ENCODE measurements at places on chromosomes 5 and 9.

- no peak for DNase-seq
Measured at GRCh38 chr9:122144836-122145591, 14.6 kb downstream of the NDUFA8 start.

DNA sequence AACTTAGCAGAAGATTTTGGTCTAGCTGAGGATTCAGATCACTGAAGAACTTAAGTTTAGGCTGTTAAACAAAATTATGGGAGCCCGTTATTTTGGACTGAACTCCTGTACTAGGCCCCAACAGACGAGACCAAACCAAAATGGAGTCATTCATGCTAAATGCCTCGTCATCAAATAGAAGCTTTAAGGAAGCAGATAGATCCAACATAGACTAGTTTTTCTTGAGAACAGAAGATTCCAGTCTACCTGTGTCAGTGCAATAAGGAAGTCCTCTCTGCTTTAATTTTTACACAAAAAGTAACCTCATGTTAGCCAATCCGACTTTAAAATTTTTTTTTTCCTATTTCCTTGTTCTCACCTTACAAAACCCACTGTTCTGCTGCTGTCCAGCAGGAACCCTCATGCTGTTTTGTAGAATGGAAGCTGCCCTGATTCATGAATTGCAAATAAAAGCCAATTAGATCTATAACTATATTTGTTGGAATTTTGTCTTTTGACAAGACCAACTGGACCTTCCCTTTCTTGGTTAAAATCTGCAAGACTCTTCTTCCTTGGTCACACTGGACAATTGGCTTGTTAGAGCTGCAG is 29.0 kb upstream of the GOLM1 start:
- no peak for DNase-seq

- no peak for DNase-seq
Measured at GRCh38 chr9:113631871-113632665, 168.5 kb downstream of the RGS3 start.

DNA sequence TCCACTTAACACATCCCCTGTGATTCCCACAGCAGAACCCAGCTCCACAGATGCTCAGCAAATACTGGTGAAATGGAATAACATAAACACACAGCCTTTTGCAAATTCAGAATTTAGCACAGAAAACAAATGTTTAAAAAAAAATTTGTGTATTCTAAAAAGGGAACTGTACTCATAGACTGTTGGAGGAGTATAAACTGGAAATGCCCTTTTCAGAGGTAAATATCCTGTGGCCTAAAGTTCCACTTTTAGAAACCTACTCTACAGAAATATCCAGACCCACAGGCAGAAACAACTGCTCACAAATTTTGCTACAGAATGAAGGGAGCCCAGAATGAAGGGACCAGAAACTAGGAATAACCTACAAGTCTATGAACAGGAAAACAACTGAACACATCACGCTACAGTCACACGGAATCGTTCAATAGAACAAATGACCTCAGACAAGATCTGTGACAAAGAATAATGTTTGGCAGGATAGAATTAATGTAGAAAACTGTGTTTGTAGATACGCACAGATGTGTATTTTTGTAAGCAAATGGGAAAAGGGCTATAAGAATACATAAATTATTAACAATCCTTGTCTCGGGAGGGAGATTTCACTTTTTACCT is 78.5 kb downstream of the SHB start:
- no peak for DNase-seq

- DNase-seq = peak; percentile 10
Measured at GRCh38 chr5:81778642-81779041, 27.7 kb upstream of the SSBP2 start.

DNA sequence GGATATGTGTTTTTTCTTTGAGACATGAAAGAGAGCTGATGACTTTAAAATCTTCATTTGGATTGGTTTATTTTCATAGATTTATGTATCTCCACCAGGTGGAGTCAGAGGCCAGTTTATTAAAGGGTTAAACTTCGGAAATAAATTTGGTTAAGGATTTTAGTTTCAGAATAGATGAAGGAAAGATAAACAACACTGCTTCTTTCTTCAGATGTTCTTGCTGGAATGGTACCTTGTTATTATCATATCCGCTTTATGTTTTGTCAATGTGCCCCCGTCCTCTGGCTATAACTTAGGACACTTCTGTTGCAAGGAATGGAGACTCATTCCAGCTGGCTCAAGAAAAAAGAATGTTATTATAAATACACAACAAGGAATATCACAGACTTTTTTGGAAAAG is 81.2 kb downstream of the ALDH1A1 start:
- DNase-seq = no peak

DNA sequence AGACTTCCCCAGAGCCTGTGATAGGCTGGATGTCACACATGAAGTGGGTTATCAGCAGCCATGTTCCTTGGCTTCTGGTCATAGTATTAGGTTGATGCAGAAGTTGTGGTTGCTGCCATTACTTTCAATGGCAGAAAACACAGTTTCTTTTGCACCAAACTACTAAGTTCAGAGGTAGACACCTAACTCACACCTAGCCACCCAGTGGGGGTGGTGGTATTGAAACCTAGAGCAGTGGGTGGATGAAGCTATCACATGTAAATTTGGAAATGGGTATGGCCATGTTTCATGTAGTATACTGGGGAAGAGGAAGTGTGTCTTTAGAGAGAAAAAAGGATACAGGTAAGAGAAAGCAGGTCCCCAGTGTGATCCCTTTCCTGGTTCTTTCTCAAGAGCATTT is 347.9 kb upstream of the SEMA6A start:
- no peak for DNase-seq

DNA sequence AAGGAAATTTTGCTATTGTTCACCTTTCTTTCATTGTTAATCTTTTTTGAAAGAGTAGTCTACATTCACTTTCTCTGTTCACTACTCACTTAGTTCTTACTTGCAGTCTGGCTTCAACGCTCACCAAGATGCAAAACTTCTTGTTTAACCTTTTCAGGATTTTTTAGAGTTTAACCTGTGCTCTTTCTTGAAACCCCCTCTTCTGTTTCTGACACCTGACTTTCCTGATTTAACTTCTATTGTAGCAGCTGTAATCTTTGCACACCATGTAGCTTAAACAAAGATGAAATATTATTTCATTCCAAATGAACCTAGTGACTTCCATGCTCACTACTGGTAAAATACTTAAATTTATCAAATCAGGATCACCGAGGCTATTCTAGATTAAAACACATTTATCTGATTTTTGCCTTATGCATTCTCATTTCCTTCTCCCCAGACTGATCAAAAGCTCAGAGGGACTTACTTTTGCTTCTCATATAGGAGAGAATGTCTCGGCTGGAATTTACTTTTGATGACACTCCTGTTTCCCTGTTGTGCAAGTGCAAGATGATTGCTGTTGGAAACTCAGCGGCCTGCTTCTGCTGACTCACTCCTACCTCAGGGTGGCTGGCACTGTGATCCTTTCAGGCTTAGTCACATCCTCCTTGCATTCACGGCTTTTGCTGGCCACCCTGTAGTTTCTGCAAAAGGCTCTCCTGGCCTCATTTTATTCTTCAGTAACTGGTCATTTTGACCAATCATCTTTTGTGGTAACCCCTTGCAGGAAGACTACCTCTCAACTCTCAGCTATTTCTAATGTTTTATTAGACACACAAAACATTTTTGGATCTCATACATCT is 109.3 kb upstream of the IFNE start:
- no peak for DNase-seq

DNA sequence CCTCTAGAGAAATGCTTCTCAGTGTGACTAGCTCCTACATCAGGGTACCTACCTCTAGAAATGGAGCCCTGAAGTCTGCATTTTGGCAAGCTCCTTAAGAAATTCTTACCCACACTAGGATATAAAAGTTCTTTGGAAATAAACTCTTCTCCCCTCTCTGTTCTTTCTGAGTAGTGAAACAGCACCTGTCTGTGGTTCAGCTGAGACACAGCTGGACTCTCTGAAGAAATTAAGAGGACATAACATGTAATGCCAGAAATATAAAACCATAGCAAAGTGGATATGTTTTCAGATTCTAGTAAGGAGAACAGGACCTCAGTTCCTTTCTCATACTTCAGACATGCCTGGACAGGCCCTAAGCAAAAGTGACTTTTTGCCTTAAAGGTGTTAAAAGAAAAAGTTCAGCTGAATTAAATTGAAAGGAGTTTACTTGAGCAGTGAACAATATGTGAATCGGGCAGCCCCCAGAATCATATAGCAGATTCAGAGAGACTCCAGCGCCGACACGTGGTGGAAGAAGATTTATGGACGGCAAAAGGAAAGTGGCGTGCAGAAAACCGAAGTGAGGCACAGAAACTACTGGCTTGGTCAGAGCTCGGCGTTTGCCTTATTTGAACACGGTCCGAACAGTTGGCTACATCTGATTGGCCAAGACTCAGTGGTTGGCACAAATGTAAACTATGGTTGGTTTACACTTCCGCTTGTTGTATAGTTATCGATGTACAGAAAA is 64.5 kb downstream of the PRKACG start:
- no peak for DNase-seq

DNA sequence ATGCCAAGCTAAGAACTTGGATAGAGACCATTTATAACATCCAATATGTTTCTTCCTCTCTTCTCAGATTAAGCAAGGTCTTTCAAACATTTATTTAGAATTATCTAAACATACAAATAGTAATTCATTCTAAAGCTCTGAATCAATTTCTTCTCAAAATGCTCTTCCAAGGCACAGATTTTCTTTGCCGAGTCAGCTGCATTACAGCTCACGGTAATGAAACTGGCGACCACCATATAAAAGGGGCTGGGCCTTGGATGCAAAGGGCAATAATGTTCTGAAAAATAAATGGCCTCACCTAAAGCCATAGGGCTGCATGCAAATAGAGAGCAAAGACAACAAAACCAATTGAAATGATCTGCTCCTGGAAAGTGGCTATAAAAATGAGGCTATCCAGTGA is 63.8 kb downstream of the MED27 start:
- DNase-seq = no peak

- no peak for DNase-seq
Measured at GRCh38 chr5:146006470-146007190, 70.3 kb downstream of the SH3RF2 start.

GRCh38 chr5:36945687-36946086 is 69.1 kb downstream of the NIPBL start:
- DNase-seq = no peak

DNA sequence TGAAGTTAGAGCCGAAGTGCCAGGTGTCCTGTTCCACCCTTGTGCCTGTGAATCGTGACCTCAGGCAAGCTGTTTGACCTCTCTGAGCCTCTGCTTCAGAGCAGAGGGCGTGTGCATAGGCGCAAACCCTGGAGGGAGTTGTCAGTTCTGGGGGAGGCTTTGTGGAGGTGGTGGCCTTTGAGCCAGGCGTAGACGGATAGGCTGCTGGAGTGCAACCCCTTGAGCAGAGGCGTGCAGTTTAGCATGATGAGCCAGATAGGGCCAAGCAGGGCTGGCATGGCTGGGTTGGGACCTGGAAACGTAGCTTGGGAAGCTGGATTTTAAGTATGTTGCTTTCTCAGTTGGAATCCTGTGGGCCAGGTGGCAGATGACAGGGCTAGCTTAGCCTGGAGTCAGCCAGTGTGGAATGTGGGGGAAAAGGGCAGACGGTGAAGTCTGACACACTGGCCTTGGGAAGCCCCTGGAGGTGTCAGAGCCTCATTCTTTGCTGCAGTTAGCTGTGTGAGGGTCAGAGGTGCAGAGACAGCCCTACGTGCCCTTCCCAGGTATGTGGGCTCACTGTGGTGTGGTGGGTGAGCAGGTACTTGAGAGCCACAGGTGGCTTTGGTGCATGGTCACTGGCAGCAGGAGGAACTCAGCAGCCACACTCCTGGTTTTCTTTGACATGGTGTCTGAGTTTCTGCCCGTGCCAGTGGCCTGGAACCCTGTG is 93.4 kb downstream of the DAB2IP start:
- peak; percentile 91 for DNase-seq

GRCh38 chr9:6702707-6703106 is 55.1 kb upstream of the KDM4C start:
- no peak for DNase-seq

- no peak for DNase-seq
Measured at GRCh38 chr5:22889720-22890119, 36.6 kb upstream of the CDH12 start.

GRCh38 chr5:39076101-39076756 is 2.0 kb upstream of the RICTOR start:
- DNase-seq = no peak

DNA sequence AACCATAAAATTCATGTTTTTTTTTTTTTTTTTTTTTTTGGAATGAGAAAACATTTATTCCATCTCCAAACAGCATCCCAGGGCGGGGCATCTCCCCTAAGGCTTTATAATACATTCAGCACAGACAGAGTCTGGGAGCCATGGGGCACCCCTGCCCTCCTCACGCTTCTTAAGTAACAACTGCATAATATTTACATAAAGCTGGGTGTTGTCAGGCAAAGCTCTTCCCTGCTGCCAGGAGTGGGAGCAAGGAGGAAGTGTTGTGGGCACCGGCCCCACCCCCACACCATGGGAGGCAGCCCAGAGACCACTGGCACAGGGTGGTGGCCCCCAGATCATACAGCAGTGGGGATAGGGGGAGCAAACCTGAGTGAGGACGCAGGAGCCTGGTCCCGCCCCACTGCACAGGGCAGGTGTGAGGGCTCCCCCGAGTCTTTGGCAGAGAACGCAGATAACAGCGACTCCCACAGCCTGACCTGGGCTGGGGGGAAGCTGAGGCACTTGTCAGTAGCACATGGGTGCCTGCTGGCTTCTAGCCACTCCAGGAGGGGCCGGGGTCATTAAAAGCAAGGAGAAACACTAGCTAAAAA is 86.1 kb upstream of the CEP78 start:
- no peak for DNase-seq

DNA sequence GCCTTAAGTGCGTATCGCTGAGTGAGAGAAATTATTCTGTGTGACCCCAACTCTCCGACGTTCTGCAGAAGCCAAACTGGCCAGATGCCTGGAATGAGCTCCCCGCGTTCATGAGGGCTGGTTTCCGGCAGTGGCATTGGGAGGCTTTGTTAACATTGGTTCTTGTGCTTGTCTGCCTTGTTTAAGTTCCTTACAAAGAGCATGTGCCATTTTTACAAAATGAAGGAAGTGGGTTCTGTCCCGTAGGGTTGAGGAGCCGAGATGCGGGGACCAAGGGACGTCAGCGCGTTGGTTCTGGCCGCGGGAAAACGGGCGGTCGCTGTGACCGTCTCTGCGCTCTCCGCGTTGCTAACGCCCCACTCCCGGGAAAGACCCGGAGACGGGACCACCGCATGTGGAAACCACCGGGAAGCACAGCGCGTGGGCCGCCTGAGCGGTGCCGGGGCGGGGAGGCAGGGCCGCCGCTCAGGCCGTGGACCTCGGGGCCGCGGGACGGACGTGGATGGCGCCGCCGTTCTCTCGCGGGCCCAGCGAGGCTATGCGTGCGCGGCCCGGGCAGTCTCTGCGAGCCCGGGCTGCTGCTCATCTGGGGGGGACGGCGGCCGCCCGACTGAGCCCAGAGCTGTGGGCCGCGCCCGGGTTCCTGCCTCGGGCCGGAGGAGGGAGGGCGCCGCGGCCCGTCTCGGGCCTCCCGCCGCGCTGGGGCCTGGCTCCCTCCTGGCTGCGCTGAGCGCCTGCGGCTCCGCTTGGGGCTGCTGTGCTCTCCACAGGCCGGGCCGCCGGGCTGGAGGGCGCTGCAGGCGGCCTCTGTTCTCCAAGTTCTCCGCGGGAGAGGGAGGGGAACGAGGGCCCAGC is 13.4 kb downstream of the RABL6 start:
- DNase-seq = no peak

All from H54 (cell line).